ENCODE measurements at places on chromosomes 6 and 20.
A peak's percentile ranks its signal among the peaks of the same experiment; 100 is the strongest.

DNA sequence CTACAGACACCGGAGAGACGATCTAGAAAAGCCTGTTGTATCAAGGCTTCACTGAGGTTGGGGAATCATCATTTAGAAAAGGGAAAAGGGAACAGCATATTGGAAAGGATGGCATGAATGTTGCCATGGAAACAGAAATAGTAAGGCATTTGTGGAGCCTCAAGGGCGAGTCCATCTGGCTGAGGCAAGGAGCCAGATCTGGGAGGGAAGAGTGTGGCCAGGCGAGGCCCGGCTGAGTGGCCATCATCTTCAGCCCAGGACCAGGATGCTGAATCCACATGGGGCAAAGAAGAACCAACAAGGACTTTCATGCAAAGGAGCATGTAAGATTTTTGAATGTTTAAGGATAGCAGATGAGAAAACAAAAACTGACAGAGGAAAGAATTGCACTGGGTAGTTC lies 85.8 kb downstream of the MAP3K5 start:
- DNase-seq = no peak
- no peak overlapping the region for H3K27ac ChIP-seq
- no peaks in the 10 kb centered on the region for H3K27me3 ChIP-seq
- no peak overlapping the region for H3K4me3 ChIP-seq
- peaks cover 6% of the 10 kb centered on the region for H3K4me1 ChIP-seq

- H3K36me3 ChIP-seq = no peaks in the 10 kb centered on the region
- H3K27ac ChIP-seq = no peak overlapping the region
- no peaks in the 10 kb centered on the region for H3K27me3 ChIP-seq
- no peak for DNase-seq
These were observed 148.9 kb upstream of the PHACTR1 start for GRCh38 chr6:12567682-12568081.

- H3K27me3 ChIP-seq = no peaks in the 10 kb centered on the region
- H3K4me1 ChIP-seq = peaks cover 2% of the 10 kb centered on the region
- DNase-seq = no peak
- H3K36me3 ChIP-seq = peaks cover 2% of the 10 kb centered on the region
These were observed 15.1 kb downstream of the RNF217 start for GRCh38 chr6:124977067-124977908.

- H3K27me3 ChIP-seq = no peaks in the 10 kb centered on the region
- no peak for DNase-seq
- H3K4me3 ChIP-seq = no peak overlapping the region
- no peaks in the 10 kb centered on the region for H3K4me1 ChIP-seq
- peaks cover 21% of the 10 kb centered on the region for H3K36me3 ChIP-seq
- no peak overlapping the region for H3K27ac ChIP-seq
These were observed 3.5 kb upstream of the SLC44A4 start for GRCh38 chr6:31882344-31882743.

DNA sequence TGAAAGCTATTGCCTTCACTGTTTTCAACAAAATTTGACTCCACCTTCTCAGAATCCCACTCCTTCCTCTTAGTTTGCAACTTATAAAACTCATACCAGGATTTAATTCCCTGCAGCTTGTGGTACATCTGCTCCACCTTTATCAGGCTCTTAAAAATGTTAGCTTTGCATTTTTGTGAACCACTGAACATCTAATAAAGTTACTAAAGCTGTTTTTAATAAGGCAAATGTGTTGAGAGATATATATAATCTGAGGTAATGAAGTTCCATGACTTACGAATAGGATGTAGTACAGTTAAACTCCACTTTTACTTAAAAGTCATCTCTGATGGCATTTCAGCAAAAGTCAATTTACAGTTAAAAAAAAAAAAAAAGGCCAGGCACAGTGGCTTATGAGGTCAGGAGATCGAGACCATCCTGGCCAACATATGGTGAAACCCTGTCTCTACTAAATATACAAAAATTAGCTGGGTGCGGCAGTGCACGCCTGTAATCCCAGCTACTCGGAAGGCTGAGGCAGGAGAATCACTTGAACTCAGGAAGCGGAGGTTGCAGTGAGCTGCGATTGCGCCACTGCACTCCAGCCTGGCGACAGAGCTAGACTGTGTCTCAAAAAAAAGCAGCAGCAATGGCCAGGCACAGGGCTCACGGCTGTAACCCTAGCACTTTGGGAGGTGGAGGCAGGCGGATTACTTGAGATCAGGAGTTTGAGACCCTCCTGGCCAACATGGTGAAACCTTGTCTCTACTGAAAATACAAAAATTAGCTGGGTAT lies 106.2 kb downstream of the KIF13A start:
- no peaks in the 10 kb centered on the region for H3K27me3 ChIP-seq

GRCh38 chr6:70353448-70353847 lies 50.6 kb upstream of the COL9A1 start:
- no peaks in the 10 kb centered on the region for H3K36me3 ChIP-seq
- no peak overlapping the region for H3K4me3 ChIP-seq

GRCh38 chr6:163412341-163412740 lies 2.2 kb upstream of the QKI start:
- no peak for DNase-seq
- H3K36me3 ChIP-seq = no peaks in the 10 kb centered on the region
- H3K4me1 ChIP-seq = no peaks in the 10 kb centered on the region
- H3K27ac ChIP-seq = no peak overlapping the region
- H3K4me3 ChIP-seq = peak overlapping the region; percentile 87
- no peaks in the 10 kb centered on the region for H3K27me3 ChIP-seq

GRCh38 chr6:4262526-4262925 lies 127.2 kb upstream of the ECI2 start:
- no peaks in the 10 kb centered on the region for H3K4me1 ChIP-seq
- no peak overlapping the region for H3K27ac ChIP-seq
- H3K27me3 ChIP-seq = no peaks in the 10 kb centered on the region
- H3K4me3 ChIP-seq = no peak overlapping the region

DNA sequence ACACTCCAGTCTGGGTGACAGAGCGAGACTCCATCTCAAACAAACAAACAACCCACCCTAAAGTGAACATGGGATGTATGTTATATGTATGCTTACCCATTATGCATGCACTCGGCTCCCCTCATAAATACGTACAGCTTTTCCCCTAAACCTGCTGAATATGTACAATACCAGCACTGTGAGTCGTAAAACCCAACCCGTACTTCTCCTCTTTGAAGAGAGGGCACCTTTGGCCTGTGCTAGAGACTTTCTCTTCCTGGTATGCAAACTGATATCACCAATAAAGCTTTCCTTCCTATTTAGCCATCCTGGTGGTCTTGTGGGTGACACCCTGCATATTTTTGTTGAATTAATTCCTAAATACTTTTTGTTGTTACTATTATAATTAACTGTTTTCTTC lies 51.3 kb downstream of the VSTM2L start:
- no peak overlapping the region for H3K4me3 ChIP-seq
- no peak overlapping the region for H3K27ac ChIP-seq
- peaks cover 2% of the 10 kb centered on the region for H3K27me3 ChIP-seq
- DNase-seq = no peak

- H3K36me3 ChIP-seq = no peaks in the 10 kb centered on the region
- peak; percentile 87 for DNase-seq
- no peak overlapping the region for H3K4me3 ChIP-seq
- H3K27me3 ChIP-seq = no peaks in the 10 kb centered on the region
- H3K27ac ChIP-seq = peak overlapping the region; percentile 16
These were observed 54.4 kb downstream of the GOPC start for GRCh38 chr6:117547688-117548621.

GRCh38 chr20:46399401-46399800 lies 7.0 kb downstream of the ELMO2 start:
- H3K27me3 ChIP-seq = no peaks in the 10 kb centered on the region
- peaks cover 3% of the 10 kb centered on the region for H3K36me3 ChIP-seq
- no peak overlapping the region for H3K4me3 ChIP-seq
- peaks cover 3% of the 10 kb centered on the region for H3K4me1 ChIP-seq
- peak overlapping the region; percentile 63 for H3K27ac ChIP-seq

GRCh38 chr6:66568271-66568670 lies 861.2 kb upstream of the EYS start:
- no peaks in the 10 kb centered on the region for H3K4me1 ChIP-seq
- DNase-seq = no peak
- no peaks in the 10 kb centered on the region for H3K36me3 ChIP-seq

DNA sequence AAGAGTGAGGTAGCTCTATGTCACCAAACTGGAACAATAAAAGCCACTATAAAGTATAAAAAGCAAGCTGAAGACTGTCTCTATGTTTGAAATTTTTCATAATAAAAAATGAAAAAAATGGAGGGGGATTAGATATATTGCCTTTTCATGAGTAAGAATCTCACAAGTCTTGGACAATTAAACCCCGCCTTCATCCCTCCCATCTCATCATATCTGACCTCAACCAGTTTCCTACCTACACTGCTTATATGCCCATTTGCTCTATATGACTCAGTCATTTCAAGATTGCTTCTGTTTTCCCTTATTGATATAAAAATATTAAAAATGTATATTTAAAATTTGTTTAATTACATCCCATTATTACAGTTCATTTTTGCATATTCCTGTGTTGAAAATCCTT lies 2.9 kb upstream of the TRIM39 start:
- no peak overlapping the region for H3K4me3 ChIP-seq
- no peaks in the 10 kb centered on the region for H3K27me3 ChIP-seq
- no peaks in the 10 kb centered on the region for H3K4me1 ChIP-seq
- H3K27ac ChIP-seq = no peak overlapping the region
- DNase-seq = no peak

- H3K27ac ChIP-seq = no peak overlapping the region
- no peaks in the 10 kb centered on the region for H3K27me3 ChIP-seq
These were observed 393.3 kb downstream of the C6orf118 start for GRCh38 chr6:164916087-164916486.

DNA sequence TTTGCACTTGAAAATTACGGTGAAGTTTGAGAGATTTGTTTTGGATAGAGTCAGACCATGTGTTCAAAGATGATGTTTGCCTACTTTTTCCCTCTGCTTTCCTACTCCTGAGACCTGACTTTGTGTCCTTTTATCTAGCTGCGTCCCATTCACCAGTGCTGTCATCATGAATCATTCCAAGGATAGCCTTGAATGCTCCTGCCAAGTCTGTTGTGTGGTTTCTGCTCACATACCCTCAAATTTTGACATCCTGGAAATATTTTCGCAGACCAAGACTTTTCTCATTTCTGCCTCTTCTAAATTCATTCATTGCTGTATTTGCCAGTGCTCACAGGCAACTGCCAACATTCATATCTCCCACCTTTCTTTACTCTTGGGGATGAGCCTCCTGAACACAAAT lies 175.9 kb upstream of the SCGN start:
- no peak overlapping the region for H3K4me3 ChIP-seq
- peaks cover 6% of the 10 kb centered on the region for H3K36me3 ChIP-seq
- DNase-seq = no peak
- H3K27me3 ChIP-seq = no peaks in the 10 kb centered on the region

GRCh38 chr20:49666911-49667310 lies 46.8 kb downstream of the B4GALT5 start:
- no peak for DNase-seq
- H3K4me3 ChIP-seq = no peak overlapping the region
- H3K27me3 ChIP-seq = no peaks in the 10 kb centered on the region
- H3K27ac ChIP-seq = no peak overlapping the region
- no peaks in the 10 kb centered on the region for H3K36me3 ChIP-seq

DNA sequence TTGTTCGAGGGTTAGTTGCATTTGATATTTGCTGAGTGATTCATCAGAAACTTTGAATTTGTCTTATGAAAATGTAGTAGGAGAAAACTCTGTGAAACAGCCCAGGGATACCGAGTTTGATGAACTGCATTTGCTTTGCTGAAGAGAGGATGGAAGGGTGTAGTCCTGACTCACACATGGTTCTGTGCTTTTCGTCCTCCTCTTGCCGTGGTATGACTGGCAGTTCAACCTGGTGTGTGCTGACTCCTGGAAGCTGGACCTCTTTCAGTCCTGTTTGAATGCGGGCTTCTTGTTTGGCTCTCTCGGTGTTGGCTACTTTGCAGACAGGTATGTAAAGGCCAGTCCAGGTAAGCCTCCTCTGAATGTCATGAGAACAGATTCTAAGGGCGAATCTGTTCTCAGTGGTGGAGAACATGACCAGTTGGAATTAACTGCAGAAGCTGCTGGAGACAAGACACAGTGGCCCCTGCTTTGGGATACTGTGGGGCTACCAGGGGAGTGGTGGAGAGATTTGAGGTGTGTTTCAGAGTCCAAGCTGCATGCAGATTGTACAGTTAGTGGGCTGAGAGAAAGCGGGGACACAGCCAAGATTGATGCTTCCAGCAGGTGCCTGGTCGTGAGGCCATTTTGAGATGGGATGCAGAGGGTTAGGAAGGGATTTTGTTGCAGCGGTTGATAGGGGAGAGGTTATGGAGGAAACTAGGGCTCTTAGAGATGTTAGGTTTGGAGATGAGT lies 8.4 kb downstream of the SLC22A1 start:
- H3K27me3 ChIP-seq = no peaks in the 10 kb centered on the region
- H3K4me3 ChIP-seq = no peak overlapping the region
- H3K4me1 ChIP-seq = no peaks in the 10 kb centered on the region
- H3K36me3 ChIP-seq = no peaks in the 10 kb centered on the region
